ENCODE measurements at places on chromosomes 2 and 18. TPM values are rescaled to one million over a fixed set of nuclear protein-coding genes. Genes with fewer than 3 reads are reported as not detected.

RGPD4 gene
- total RNA-seq = not detected

DNA sequence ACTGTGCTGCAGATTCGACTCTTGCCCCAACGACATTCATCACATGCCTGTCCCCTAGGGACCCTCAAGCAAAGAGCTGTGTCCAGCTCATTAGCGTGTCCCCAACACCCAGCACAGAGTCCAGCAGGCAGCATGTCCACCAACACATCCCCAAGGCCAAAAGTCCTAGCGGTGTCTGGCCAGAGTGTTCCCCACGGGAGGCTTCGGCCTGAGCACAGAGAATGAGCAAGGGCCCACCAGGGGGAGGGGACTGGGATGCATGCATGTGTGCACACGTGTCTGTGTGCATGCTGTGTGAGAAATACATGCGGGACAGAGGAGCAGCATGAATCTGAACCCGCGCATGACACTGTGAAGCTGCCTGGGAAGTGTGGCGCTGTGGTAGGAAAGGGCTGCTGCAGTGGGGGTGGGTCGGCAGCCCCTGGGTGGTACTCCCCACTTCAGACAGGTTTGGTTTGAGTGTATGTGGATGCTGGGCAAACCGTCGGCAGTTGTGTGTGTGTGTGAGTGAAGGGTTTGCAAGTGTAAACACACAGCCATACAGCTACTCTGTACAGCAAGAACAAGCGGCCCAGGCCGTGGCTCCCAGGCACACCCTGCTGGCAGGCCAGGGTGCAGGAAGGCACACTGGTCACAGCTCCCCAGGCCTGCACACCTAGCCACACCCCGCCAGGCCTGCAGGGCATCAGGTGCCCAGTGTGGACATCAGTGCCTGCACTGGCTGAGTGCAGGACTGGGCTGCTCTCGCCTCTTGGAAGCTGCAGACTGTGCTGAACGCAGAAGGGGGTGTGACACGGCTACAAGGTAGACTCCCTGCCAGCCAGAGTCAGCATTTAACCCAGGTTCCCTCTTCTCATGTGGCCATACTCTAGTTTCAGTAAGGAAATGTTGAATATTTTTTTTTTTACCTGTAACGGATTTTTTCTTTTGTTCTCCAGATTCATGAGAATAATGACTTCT is 19.5 kb upstream of the HES6 start:
- no peak for DNase-seq

DNA sequence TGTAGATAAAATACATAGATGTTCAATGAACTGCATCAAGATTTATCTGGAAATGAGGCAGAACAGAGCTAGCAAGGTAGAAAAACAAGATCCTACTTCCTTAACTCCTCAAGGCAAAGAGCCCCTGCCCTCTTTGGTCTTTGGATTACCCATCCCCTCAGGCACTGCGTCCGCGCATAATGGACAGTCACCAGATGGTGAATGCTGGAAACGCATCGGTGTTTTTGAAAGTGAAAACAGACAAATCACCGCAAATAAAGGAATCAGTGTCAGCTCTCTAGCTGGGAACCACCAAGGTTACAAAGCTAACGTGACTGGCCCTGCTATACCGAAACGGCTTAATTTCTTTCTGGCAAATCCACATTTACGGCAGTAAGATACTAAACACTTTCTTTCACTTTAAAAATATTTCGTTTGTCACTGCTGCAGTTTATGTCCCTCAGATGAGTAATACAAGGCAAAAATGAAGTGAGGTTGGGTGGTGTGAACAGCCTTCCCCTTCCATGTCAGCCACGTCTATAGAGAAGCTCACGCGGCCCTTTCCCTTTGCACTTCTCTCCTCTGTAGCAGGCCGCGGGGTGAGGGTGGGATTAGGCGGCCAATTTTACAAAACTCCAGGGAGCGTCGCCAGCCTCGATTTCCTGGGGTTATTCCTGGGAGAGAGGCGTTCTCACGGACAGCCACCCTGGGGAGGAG is 627 bp upstream of the GALR1 start:
- no peak for DNase-seq

DNA sequence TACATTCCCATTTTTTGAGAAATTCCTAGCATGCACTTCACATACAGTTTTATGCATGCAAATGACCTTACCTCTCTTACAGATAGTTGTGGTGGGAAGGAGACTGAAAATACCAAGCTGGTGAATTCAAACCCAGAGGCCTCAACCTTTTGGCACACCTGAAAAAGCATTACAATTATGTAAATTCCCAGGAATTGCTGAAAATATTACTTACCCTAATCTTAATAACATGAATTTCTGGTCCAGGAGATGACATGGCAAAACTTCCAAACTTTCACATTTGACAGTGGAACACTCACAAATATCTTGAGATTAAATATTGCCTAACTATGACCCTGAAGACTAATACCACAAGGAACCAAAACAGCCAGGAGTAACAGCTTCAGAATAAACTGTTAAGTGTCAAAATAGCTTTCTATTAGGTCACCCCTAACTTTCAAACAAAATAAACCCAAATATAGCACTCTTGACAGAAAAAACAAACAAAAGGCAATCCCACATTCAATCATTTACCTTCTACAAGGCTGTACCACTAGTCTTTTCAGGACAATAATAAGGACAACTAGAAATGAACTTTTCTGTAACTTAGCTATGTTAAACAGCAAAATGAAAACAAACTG is 10.9 kb upstream of the PEX13 start:
- DNase-seq = no peak

GRCh38 chr2:234102112-234102511 is 51.6 kb downstream of the SPP2 start:
- no peak for DNase-seq

DNA sequence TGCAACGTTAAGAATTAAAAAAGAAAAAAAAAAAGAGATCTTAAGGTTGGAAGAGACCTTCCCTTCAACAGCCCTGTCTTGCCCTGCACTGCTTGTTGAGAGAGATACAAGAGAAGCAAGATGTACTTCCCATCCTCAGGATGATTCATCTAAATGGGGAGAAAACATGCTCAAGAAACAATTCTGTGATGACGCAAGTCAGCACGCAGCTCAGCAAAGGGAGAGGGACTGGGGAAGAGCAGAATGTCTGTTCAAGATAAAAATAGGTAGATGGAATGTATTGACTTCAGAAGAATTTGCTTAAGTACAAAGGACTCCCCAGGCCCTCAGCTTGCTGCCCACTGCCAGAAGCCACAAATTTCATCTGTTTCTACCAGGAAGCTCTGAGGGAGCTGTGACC is 198.2 kb upstream of the SPRED2 start:
- no peak for DNase-seq

ATP6V1C2 gene
- total RNA-seq = 418 TPM
